ENCODE measurements at places on chromosomes 2 and 18.

DNA sequence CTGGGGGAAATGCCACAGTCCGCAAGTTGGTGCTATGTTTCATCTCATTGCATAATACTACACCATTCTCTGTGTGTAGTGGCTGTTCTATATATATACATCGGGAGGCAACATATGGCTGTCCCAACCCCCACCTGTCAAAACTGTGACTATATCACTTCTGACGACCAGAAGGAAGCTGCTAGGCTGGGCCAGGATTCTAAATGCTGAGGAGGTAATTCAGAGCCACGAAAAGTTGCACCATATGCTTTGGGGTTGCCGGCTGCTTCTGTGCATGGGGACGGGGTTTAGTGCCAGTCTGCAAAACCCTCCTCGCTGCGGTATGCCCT lies 117.3 kb downstream of the MSH2 start:
- DNase-seq, result peak; percentile 52

DNA sequence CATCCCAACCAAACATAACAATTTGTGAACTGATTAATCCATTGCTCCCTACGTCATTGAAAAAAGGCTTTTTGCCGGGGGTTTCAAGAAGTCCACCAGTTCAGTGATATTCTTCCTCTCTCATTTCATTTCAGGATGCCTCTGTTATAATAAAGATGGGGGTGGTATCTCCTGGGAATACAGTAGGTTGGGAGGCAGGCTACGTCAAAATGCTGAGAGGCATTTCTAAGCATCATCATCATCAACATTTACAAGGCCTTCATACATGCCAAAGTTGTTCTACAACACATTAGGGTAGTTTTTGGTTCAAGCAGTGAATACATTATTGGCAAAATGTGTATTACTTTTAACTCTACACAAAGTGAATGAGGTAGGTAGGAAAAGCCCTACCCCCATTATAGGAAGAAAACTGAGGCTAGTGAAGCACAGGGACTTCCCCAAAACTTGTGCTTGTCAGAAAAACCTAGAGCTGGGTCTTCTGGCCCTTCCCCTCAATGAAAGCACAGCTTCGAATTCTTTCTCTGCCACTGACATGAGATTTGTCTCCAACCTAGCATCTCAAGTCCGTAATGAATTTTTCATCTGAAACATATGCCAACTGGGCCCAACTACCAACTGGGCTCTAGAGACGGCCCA lies 11.3 kb downstream of the OSR1 start:
- DNase-seq, result peak; percentile 21

GRCh38 chr2:241739651-241740050 lies 5.2 kb downstream of the D2HGDH start:
- DNase-seq, result no peak

DNA sequence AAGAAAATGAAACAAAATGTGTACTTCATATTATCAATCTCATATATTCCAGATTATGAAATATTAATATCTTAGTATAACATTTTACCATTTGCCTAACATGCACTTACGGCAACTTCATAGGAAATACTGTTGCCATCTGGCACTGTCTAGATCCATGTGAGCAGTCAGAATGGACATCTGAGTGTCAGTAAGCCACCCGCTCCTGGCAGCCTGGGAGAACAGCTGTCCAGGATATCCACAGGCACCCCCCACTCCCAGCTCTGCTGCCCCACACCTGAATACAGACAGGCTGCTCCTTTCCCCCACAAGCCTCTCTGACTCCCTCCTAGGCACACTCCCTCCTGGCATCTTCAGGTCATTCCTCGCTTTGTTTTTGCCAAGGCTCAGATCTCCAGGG lies 127.0 kb downstream of the GAREM1 start:
- DNase-seq, result no peak

GRCh38 chr2:178365116-178365515 lies 85.9 kb downstream of the PRKRA start:
- no peak for DNase-seq

DNA sequence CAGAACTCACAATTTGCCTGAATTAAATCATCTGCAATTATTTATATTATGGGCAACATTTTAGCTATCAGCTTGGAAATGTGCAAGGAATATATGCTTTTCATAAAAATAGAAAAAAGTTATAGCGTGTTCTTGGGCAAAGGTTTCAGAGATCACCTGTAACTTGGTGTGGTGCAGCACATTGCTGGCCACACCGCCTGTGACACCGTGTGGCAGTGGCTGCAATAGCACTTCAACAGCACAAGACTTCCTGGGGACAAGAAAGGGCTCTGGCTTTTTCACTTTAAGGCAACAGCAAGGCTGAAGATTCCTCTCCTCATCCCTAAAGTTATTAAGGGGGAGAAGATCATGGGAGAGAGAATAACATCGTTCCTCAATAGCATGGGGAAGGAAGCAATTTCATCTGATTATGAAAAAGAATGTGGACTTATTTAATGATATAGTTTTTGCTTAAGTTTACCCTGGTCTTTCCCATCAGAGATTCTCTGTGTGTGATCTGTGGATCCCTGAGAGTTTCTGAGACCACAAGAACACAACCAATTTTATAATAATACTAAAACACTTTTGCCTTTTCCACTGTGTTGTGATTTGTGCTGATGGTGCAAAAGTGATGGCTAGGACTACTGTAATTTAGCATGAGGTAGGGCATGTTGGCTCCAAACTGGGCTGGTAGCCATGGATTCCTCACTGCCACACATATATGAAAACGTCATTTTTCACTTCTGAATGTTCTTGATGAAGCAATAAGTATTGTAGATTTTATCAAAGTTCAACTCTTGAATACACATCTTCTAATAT lies 15.0 kb upstream of the SERPINB3 start:
- peak; percentile 35 for DNase-seq

DNA sequence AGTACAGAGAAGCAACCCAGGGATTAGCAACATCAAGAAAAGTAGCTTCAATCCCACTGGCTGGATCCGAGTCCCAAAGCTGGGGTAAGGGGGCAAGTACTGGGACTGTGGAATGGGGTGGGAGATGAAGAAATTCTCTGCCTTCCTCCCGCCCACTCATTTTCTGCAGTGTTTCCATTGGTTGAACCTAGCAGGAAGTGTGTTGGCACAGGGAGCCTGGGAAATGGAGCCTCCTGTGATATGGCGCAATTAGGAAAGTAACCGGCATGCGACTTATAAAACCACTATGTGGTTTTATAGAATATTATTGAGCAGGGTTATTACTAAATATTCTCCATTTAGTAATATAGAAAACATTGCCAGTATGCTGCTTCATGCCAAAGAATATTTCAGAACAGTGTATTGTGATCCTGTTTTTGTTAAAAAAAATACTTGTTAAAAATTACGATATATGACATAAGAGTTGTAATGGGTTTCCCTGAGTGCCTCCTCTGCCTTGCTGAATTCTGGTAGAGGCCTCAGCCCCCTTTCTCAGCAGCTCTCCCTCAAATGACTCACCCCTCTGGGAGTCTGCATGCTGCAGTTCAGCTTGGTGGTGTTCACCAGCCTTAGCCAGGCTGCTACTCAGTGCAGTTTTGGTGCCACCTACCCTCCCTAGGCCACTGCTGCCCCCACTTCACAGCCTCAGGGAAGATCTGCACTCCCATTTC lies 60.5 kb downstream of the HK2 start:
- no peak for DNase-seq

DNA sequence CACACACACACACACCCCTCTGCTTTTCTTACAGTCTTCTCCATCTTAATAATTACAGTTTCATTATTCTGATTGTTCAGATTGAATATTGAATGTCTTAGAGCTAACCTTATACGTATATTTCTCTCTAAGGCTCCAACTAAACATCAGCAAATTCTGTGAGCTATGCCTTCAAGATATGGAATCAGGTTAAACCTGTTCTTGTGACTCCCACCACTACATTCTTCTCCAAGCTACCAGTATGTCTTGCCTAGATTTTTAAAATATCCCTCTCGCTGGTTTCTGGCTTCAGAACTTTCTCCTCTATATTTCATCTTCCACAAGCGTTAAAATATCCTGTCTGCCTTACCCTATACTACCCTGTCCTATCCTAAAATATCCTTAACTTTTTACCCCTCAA lies 1346.4 kb upstream of the CDH2 start:
- DNase-seq, result no peak

GRCh38 chr18:39244242-39244641 lies 1678.6 kb upstream of the CELF4 start:
- no peak for DNase-seq

DNA sequence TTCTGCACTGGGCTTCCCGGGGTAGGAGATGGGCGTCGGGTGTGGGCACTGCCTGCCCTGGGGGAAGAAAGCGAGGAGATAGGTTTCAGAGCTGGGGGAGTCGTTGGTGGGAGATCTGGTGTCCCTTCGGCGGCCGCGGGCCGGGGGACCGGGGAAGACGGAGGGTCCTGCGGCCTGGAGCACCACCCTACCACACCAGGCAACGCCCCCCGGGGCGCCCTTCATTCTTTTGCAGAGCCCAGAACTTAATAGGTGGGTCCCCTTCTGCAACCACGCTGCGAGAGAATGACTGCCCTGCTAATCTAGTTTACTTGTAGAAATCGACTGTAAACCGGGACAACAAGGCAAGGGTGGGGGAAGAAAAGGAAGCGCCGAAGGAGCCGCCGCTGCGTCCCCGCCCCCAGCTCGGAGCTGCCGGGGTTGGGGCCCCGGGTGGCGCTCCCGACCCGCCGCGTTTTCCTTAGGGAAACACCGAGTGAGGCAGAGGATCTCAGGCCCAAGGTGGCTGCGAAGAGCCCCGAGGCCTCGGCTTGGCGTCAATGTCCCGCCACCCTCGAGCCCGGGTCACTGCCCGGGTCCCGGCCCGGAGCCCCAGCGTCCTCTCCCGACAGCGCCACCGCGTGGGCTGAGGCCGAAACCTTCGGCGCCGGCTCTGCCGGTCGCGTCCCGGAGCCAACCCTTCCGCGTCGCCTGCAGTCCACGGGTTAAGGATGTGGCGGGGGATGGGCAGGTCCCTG lies 5.4 kb upstream of the SATB2 start:
- no peak for DNase-seq

DNA sequence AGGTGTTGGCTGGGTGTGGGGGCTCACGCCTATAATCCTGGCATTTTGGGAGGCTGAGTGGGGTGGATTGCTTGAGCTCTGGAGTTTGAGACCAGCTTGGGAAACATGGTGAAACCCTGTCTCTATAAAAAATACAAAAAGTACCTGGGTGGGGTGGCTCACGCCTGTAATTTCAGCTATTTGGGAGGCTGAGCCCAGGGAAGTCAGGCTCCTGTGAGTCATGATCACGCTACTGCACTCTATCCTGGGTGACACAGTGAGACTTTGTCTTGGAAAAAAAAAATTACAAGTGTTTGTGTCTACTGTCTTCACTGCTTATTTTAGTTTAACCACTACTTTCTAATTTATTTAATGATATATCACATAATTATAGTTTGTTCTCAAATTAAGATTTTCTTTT lies 62.7 kb upstream of the DOCK10 start:
- no peak for DNase-seq

- DNase-seq, result no peak
Observed at GRCh38 chr18:79399275-79400081, 3.7 kb downstream of the NFATC1 start.

- DNase-seq, result no peak
Observed at GRCh38 chr2:95316466-95317122, 19.4 kb downstream of the KCNIP3 start.
